Stimulated activated CD4-positive, alpha-beta T cell treated with anti-CD3 and anti-CD28 coated beads, Interleukin-4, amount 100 ng/mL, for 4 hours (primary cell): ENCODE measurements at places on chromosomes 3 and 15.

DNA sequence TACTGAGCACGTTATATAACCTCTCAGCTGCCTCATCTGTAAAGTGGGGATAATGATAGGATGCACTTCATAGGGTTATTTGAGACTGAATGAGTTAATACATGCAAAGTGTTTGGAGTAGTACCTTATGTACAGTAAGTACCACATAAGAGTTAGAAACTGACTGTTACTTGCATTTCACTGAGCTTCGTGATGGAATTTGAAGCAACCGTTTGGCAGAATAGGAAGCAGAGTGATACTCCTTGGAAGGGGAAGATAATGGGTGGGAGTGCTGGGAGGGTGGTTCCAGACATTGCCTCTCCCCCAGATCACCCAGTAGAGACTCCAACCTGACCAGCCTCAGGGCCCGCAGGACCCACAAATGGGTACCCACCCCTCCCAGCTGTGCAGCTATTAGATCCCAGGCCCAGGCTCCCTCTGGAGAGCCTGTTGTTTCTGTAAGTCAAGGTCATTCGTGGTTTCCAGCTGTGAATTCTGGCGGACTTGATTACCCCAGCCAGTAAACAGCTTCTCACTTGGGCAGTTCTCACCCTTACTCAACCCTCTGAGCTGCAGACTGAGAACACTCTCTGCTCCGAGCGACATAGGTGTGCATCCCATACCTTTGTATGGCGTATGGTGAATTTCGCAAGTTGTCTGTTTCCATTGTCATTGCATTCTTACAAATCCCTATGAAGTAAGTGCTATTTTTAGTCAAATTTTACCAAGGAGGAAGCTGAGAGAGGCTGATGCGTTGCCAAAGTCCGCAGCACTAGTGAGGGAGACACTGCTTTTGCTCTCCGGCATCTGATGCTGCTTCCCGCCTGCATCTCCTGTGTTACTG is 11.1 kb downstream of the ALPK3 start:
- DNase-seq: no peak

GRCh38 chr15:92112180-92112579 is 258.7 kb downstream of the SLCO3A1 start:
- no peak for DNase-seq

DNA sequence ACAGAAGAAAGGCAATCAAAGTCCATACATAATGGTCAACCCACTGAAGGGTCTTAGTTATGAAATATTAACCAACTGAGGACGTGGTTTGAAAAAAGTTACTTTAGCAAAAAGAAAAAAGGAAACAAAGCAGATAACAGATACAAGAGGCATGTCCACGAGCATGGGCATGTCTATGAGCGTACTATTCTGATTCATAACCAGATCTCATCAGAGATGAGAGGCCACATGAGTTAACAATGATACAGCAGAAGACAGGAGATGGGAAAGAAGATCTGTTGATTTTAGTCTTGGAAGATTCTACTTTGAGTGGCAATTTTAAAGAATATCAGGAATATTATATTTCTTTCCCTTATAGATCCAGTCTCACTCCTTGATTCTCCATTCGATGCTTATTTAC is 262.9 kb upstream of the SLITRK3 start:
- no peak for DNase-seq

DNA sequence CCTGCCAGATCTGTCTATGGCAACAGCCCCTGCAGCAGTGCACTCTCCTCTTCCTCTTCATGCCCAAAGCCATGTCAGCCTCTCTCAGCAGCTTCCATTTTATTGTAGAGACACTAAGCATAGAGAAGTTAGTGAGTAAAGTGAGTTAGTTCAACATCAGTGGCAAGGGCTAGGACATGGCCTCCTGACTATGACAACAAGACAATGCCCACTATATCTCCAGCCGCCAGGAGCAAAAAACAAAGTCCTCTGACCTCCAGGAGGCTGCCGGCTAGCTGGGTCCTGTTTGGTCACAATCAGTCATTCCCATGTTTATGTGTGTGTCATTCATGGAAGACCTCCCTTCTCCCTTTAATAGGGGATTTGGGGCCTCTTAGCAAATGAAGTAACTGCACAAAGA is 14.9 kb downstream of the NR1I2 start:
- DNase-seq: no peak

- no peak for DNase-seq
Observed at GRCh38 chr3:140186421-140186920, 251.5 kb downstream of the CLSTN2 start.

DNA sequence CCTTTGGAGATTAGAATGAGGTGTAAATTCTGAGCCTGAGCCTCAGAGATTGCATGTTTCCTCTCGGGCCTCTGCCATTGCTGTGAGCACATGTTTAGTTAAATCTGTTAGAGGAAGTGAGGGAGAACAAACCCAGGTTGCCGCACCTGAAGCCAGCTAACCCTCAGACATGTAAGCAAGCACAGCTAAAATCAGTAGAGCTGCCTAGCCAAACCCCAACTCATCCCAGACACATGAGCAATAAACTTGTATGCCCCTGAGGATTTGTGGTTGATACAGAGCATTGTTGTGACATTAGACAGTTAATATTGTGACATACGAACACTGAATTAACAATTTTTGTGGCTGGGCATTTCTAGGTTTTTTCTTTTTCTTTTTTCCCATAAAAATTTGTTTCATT is 41.9 kb downstream of the NMD3 start:
- no peak for DNase-seq

DNA sequence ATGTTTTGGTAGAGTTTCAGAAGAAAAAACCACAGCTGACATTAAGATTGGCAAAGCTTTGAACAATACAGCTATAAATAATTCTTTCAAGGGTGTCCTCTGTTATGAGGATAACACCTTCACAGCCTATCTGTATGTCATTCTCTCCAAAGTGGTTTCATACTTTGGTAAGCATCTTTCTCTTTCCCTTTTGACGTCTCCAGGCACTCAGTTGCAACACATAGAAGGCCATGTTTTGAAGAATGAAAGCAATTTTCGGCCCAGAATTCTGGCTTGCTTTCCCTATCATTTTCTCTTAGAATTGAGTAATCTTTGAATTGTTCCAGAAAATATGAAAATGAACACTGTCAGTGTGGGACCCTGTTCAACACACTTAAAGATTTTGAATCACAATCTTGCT is 200.0 kb upstream of the CBLB start:
- no peak for DNase-seq

DNA sequence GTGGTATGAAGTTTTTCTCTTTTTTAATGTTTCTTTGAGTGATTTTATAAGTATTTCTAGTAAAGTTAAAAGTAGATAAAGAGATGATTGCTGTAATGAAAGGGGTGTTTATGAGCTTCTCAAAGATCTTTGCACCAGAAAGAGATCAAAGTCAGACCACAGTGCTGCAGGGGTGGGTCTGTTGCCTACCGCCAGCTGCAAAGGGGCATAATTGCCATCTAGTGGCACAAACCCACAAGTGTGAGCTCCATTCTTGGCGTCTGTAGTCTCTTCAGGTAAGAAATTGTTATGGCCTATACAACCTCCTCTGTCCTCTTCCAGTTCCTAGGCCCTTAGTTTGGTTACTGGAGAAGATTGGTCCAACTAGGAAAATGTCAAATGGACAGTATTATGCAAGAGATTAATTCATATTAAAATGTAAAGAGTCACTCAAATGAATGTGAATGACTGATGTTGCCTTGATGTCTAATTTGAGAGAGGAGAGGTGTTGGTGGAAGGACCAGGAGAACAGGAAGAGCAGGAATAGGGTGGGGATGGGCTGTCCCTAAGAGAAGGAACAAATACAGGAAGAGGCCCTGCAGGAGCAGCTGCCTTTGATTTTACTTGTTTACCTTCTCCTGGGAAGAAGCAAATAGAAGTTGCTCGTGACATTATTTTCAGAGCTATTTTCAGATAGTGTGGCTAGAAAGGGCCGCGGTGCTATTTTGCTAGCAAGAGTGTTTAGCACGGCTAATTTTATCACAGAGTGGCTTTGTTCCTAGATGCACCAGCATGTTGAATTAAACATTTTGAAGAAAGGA is 53.0 kb upstream of the GSK3B start:
- peak; percentile 15 for DNase-seq

DNA sequence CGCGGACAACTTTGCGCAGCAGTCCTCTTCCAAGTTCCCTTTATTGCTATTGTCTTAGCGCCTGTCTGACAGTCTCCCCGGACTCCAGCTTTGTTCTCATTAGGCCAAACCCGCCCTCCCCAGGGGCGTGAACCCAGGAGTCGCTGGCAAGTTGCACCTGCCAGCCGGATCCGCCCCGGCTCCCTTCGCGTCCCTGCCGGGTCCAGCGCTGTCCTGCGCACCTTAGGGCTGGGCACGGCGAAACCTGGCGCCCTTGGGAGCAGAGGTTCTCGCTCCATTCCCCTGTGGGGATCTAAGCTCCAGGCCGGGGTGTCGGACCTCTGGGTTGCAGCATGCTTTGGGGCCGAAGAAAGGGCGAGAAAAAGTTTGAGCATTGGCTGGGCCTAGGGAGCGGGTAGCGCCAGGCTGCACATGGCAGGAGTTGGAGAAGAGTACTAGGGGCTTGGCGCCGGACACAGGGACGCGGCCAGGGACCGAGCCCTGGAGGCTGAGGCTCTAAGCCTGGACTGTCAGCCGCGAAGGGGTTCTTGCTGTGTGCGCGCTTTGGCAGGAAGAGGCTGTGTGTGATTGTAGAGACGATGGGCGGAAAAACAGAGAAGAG is 335.1 kb upstream of the THRB start:
- no peak for DNase-seq

DNA sequence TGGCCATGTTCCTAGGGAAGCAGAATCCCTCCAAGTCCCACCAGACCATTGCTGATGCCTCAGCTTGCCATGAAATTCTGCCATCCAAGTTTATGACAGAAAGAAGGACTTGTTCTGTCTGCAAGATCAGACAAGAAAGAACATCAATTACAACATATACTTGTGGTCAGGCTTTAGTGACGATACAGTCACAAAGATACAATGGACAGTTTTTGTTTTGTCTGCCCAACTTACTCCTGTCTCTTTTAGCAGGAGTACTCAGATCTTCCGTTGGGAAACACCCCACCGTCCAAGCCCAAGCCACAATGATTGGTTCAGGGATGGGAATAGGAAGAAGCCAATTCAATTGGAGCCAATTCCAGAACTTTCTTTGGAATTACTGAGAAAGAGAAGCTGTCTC is 15.7 kb downstream of the KLHL6 start:
- DNase-seq: no peak

DNA sequence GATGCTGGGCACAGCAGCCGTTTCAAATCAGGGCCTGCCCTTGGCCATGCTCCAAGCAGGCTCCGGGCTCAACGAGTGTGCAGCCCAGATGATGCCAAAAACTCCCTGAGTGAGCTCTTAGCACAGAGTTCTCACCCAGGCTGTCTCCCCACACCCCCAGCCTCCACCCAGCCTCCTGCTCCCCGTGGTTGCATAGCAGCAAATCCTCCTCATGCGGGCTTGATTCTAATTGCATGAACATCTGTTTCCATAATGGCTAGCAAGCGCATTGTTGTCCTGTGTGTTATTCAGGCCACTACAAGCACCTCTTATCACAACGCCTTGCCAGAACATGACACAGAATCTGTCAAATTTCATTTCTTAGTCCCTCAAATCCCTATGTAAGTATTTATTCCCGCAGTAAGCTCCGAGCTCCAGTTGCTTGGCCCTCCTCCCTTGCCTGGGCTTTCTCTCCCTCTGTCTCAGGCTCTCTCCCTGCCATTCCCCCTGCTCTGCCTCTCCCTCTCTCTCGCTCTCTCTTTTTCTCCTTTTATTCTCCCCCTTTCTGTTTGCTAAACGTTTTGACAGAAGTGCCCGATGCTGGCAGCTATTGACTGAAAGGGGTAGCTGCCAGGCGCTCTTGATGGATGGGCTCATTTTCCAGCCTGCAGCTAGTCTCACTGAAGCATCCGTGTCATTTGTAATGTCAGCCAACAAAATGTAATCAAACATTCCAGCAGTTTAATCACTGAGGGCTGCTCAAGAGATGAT is 306.5 kb downstream of the IL20RB start:
- DNase-seq: no peak

DNA sequence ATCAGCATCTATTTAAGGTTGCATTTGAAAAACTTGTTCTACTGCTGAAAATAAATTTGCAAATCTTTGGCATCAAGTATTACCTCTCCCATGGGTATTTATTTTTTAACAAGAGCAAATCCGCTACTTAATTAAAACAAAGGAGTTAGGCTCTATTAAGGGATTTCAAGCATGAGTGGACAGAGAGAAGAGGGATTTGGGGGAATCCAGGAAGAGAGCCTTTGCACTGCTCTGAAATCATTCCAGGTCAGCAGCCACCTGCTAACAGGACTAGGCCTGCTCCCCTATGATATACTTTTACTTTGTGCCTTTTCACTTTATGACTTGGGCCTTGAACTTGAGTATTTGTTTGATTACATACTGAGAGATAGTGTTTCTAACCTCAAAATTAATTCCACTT is 57.1 kb downstream of the IQCH start:
- no peak for DNase-seq

DNA sequence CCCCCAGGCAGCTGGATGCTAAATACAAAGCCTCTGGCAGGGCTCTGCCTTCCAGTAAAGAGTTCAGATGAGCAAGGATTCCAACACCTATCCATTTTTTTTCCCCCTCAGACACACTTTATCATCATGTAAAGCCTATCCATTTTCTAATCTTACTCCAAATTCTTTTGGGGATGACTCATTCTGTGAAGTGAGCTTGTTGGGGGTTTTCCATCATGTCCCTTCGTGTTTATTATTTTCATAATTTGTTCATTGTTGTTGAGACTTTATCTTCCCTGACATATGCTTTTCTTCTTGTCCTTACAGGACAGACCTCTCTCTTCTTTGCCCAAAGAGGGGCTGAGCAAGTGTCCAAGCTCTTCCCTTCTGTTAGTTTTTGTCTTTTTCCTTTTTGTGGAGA is 34.7 kb upstream of the SH3BP5 start:
- no peak for DNase-seq

GRCh38 chr3:157999246-157999645 is 107.0 kb downstream of the SHOX2 start:
- DNase-seq: no peak

DNA sequence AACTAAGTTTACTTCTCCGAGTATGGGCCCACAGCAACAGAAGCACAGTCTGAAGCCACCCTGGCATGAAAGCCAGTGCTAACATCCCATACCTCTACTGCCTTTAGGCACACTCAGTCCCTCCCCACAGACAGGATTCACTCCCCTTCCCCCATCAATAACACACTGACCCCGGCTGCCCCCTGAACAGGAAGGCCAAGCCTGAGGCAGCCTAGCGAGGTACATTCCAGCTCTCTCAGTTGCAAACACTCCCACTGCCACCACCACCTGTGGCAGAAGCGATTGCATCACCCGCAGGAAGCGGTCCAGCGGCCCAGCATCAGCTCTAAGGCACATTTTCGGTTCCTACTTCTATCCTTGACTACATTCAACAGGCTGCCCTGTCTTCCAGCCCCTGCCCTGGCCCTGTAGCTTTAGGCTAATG is 7.0 kb upstream of the BMF start:
- DNase-seq: no peak
